ENCODE measurements at places on chromosomes 2 and 18.

DNA sequence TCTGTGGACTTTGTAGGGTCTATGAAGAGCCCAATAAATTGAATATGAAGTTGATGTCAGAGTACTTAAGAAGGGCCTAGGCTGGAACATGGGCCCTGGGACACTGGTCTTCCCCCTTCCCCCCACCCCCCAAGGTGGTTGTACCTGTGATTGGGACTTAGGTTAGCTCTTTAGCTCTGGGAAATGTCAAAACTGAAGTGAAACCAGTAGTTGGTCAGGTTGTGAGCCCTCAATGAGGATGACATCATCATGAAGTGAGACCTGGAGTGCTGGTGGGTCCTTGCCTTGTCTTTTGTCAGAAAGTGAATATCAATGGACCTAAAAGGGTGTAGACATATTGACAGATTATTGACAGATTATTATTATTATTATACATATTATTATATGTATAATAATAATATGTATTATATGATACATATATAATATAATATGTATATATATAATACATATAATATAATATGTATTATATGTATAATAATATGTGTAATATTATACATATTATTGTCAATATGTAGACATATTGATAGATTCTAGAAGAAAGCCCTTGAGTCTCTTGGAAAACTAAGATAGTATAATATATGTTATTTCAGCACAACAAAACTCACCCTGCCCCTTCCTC, 5.4 kb downstream of the MARS2 start:
- no peak for DNase-seq

GRCh38 chr18:65750389-65751154, at the start of gene CDH7:
Gene CDH7, plus strand, starts transcription at chr18:65751012. Its CDS starts 11,831 bp downstream, at chr18:65762843.
- DNase-seq, result peak; percentile 19

GRCh38 chr2:43519643-43520221, 76.1 kb downstream of the THADA start:
- DNase-seq, result peak; percentile 89

DNA sequence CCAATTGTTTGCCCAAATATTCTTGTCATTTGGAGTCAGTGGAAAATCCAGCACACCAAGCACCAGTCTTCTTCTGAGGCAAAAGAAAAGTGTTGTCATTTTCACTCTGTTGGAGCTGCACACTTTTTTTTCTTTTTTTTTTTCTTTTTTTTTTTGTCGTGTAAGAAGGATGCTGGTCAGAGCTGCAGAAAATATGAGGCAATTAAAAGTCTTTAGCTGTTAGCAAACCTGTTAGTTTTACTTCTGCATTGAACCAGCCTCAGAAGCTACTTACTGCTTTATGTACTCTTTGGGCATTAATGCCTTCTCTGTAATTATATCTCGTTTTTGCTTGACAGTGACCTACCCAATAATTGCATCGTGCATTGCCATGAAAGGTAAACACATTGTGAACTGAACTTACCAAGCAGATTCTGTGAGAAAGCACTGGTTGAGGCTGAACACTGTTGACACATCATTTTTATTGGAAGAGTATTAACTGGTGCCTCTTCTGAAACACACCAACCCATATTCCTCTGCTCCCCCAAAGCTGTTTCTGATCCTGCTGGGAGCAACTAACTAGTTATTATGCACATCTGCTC, 165.4 kb downstream of the CAPN13 start:
- DNase-seq, result no peak

GRCh38 chr2:191678437-191679100, 633 bp downstream of the NABP1 start:
- DNase-seq, result peak; percentile 64

DNA sequence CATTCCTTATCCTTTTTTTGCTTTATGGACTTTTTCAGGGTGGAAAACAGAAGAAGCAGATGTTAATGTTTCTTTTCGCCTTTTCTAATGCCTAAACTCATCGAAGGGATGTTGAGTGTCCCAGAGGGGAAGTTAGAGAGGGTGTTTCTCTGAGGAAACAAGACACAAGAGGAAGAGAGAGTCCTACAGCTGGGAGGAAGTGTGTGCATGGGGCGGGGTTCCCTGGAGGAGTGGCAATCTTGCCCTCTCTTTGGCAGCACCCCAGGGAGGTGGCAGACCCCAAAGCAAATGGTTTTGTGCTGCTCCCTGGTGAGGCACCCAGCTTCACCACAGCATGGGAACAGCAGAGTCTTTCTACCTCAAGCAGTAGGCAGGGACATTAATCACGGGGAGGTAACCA, 377.6 kb downstream of the RND3 start:
- DNase-seq, result no peak

DNA sequence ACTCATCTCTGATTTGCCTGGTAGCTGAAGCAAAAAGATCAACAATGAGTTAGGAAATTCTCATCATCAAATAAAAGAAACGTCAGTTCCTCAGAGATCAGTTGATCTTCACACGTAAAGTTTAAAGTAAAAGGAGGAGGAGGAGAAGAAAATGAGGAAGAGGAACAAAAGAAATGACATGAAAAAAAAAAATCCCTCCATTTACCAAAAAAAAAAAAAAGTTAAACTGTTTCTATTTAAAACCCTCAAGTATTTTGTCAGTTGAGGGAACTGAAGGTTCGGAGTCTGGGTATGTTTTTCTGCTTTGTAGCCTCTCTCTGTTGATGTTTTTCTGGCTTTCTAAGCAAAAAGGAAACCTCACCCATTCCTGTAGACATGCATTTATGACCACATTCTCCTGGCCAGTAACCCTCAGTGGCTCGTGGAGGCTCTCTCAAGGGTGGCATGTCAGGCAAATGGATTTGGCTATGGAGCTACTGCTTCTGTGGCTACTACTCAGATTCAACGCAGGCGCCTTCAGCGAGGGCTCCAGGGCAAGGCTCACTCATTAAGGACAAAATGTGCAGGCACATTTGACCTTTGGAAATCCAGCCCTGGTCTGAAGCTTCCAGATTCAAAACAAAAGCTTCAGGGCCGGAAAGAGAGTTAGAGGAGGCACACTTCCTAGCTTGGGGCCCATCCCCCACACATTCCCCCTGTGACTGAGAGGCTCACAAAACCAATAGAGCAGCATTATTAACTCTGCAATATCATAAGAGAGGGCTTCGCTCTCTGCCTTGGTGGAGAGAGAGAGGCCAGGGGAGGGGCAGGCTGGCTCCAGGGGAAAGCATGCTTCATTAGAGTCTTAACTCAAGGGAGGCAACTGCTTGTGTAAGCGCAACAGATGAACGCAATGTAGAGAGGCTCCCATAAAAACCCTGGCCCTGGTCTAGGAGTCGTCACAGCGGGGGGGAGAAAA, 22.3 kb downstream of the KLF7 start:
- peak; percentile 70 for DNase-seq

DNA sequence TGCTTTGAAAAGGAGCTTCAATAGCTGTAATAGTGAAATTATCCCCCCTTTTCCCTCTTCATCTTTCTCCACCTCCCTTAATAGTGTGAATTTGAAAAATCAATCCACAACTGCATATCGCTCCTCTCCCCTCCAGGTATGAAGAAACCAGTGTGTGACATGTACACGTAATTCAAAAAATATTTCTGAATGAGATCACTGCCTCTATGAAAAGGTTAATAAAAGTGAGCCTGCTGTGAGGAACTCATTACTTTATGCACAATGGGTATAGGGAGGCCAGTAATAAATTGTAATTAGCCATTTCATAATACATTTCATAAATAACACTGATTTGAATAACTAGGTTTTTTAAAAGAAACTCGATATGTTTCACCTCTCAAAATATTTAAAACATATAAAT, 209.0 kb upstream of the KYNU start:
- DNase-seq, result no peak

- DNase-seq, result peak; percentile 31
These were observed 104.6 kb downstream of the RTN4 start for GRCh38 chr2:54945391-54946219.

GRCh38 chr2:147872967-147873366, 28.1 kb downstream of the ACVR2A start:
- DNase-seq, result no peak

GRCh38 chr2:134178138-134178877, 75.6 kb upstream of the MGAT5 start:
- peak; percentile 30 for DNase-seq

DNA sequence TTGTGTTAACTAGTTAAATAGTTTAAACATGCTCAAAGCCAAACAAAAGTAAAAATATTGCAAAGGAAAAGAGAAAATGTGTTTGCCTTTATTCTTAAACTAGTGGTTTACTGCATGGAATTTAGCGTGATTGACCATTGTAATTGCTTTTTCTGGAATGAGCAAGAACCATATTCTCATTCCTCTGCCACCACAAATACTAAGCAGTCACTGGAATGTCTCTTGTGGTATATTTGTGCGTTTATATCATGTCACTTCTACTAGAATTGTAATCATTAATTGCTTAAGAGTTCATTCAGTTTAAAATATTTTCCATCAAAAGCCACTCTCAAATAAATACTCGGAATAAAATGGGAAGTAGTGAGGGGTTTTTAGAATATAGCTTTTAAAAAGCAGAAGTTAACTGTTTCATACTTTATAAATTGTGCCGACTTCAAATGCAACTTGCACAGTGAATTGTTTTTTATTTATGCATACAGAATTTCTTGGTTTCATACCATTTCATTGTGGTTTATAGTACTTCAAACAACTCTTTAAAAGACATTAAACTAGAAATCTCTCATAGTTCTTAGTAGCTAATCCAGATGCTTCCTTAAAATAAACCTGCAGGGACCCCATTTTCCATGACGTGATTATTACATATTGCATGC, 288.1 kb downstream of the EPHA4 start:
- DNase-seq, result peak; percentile 88

DNA sequence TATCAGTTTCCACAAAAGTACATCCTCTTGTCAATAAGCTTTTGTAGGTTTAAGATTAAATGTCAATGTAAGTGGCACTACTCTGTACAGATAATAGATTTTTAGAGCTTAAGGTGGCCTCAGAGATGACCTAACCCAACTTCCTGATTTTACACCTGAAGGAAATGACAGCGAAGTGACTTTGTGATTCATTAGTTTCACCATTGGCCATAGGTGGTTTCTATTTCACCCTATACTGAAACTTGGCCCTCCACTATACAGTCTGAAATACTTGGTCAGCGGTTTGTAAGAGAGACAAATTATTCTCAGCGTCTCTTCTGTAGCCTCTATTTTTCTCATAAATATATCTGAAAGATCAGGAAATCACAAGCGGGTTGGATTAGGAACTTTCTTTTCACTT, 330.4 kb upstream of the FAM98A start:
- DNase-seq, result no peak

- no peak for DNase-seq
These were observed 252.3 kb downstream of the HAUS1 start for GRCh38 chr18:46356278-46357033.

DNA sequence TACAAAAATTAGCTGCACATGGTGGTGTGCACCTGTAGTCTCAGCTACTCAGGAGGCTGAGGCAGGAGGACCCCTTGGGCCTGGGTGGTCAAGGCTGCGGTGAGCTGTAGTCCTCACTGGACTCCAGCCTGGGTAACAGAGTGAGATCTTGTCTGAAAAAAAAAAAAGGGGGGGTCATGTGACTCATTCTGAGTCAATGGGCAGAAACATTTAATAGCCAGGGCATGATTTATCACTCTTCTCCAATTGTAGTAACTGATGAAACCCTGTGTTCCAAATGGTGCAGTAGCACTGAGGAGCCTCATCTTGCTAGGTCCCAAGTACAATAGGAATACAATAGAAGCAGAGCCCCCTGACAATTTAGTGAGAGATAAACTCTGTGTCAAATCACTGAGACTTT, 78.9 kb upstream of the CCDC68 start:
- peak; percentile 37 for DNase-seq

DNA sequence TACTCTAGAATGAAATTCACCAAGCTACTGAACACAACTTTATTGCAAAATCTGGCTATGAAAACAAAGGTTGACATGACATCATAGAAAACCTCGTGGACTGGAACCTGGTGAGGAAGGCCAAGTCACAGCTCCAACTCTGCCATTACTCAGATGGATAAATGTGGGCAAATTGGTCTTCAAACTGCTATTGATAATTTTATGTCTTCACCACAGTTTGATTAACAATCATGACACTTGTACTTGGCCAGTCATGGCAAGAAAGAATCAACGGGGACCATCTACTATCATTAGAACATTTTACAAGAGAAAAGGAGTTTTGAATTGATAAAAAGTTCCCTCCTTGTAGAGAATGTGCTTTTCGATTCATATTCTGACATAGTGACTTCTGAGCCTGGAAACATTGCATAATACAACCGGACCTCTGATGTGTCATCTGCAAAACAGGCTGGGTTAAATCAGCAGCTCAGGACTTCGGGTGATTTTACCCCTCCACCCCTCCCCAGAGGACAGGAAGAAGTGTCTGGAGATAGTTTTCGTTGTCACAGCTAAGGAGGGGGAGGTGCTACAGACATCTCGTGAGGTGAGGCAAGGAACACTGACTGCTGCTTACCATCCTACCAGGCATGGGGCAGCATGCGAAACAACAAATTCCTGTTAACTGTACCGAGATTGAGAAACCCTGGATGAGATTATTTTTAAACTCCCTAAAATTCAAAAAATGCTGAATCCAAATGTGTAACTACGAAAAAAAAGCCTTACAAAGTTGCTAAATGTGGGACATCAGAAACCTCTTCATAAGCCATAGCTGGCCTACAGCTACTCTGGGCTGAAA, 8.4 kb downstream of the L3MBTL4 start:
- DNase-seq, result peak; percentile 69

- peak; percentile 15 for DNase-seq
These were observed 112.9 kb downstream of the CSRNP3 start for GRCh38 chr2:165582409-165582808.

DNA sequence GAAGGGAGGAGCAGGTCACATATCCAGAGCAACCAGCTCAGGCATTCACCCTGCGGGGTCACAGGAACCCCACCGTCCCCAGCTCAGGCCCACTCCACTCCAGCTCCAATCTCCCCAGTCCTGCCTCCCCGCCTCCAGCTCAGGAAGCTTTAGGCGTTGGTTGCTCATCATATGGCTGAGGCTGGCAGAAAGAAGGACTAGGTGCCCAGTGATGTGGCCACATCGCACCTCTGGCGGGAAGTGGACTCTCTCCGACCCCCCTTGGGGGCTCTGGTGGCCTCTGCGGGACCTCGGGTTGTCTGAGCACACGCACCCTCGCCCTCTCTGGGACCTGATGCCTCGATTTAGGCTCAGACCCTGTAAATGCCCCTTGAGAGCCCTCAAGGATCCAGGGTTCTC, 187.7 kb downstream of the ZFP36L2 start:
- no peak for DNase-seq

- DNase-seq, result no peak
These were observed 184.2 kb upstream of the SP5 start for GRCh38 chr2:170530803-170531564.

GRCh38 chr18:54130631-54131030, 93.8 kb downstream of the MBD2 start:
- no peak for DNase-seq

- no peak for DNase-seq
These were observed 1.2 kb downstream of the RPL31 start for GRCh38 chr2:101003278-101003775.

GRCh38 chr18:23950644-23951043, 63.9 kb upstream of the TTC39C start:
- DNase-seq, result no peak

GRCh38 chr2:37529830-37530415, 141.5 kb downstream of the CDC42EP3 start:
- DNase-seq, result no peak

Data from fibroblast of skin of right biceps (primary cell).